ENCODE measurements at places on chromosomes 1 and 21.

DNA sequence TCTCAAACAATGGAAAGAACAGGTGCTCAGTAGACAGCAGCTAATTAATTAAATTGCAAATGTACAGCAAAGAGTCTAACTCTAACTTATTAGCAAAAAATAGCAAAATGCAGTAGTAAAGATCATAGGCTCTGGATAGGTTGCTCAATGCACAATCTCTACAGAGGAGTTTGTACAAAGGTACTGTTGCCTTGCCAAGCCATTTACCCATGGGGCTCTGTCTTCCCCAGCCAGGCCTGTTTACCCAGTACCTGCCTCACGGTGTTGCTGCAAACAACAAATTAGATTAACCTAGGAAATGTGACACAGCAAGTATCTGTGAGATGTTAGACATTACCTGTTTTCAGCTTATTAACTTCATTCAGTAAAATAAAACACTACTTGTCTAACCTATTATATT is 222.0 kb downstream of the DENND1B start:
- DNase-seq: no peak

- no peak for DNase-seq
These were observed 93.5 kb downstream of the AKT3 start for GRCh38 chr1:243756529-243756928.

GRCh38 chr1:188386161-188386560 is 1557.4 kb downstream of the PLA2G4A start:
- DNase-seq: no peak

DNA sequence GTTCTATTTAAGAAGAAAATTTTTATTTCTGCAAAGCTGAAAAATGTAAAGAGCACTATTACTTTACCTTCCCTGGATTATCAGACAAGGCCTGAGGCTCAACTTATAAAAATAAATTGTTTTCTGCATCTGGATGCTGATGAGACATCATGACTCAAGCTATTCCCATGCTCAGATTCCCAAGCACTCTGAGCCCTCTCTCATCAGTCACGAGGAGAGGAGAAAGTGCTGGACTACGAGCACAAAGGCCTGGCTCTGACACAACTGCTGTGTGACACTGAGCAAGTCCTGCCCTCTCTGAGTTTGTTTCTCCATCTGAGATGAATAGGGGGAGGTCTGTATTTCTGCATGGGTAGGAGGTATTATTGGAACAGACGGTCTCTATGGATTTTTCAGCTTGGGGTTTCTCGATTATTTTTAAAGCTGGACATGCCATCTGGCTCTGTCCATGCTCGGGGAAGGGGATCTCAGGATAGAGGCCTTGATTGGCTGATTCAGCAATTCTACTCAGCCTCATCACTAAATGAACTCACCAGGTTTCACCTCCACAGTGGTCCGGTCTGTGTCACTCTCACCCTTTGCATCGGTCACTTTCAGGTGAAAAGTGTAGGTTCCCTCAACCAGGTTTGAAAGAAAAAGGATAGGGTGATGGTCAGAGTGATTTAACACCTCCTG is 107.7 kb downstream of the KIAA0319L start:
- no peak for DNase-seq

DNA sequence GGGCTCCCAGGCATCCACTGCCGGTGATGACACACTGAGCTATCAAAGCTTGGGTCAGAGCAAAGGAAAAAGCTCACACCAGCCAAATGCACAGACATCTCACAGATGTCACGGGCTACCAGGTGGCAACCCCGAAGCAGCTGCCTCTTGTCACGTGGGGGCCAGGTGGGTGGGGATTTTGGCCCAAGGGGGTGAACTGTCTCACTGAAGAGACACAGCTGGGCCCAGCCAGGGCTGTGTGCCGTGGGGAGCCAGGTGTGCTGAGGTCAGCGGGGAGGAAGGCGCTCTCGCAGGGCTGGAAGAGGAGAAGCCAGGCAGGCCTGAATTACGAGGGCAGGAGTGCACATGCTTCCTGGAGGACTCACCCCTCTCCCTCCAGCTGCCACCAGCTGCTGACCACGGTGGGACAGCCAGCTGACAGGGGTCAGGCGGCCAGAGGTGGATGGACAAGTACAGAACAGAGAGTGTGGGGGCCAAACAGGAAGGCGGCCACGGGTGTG is 32.4 kb downstream of the KCNN3 start:
- DNase-seq: peak; percentile 42

- no peak for DNase-seq
These were observed 89.4 kb upstream of the GPR52 start for GRCh38 chr1:174358344-174358743.

GRCh38 chr1:111738436-111739193 is 580 bp downstream of the INKA2 start:
- DNase-seq: no peak

DNA sequence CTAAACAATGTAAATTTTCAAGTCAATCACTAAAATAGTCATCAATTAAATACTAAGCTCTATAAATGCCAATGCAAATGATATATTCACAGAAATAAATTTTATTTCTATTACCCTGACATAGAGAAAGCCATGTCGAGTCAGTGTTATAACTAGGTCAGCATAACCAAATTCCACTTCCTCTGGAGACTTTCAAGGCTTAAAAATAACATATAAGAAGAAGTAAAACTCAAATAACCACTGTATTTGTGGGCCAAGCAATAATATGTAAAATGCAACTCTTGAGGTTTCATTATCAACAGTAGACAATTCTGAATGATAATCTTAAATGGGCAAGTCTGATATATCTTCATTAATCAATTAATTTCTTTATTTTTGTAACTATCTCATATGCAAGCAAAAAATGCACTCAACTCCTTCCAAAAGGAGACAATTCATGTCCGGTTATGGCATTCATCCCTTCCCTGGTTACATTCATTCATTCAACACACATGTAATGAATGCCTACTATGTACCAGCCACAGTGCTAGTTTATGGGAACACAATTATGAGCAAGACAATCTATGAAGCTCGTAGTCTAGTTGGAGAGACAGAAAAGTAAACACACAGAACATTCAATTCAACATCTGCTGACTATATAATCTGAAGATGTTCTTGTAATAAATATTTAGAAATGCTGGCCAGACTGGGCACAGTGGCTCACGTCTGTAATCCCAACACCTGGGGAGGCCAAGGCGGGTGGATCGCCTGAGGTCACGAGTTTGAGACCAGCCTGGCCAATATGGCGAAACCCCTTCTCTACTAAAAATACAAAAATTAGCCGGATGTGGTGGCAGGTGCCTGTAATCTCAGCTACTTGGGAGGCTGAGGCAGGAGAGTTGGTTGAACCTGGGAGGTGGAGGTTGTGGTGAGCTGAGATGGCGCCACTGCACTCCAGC is 37.1 kb upstream of the CAP1 start:
- DNase-seq: no peak

DNA sequence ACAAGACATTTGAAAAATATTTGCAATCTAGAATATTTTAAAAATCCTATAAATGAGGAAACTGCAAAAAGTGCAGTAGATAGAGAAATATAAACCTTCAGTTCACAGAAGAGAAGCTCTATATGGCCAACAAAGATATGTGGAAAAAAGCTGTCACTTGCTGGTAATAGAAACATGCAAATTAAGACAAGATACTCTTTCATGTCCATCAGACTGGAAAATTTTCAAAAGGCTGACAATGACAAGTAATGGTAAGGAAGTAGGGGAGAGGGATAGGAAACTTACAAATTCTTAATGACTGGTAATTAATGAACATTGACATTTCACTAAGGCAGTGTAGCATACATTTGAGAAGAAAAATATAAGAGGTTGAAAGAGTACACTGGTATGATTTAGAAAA is 147.9 kb downstream of the MRPL39 start:
- no peak for DNase-seq

DNA sequence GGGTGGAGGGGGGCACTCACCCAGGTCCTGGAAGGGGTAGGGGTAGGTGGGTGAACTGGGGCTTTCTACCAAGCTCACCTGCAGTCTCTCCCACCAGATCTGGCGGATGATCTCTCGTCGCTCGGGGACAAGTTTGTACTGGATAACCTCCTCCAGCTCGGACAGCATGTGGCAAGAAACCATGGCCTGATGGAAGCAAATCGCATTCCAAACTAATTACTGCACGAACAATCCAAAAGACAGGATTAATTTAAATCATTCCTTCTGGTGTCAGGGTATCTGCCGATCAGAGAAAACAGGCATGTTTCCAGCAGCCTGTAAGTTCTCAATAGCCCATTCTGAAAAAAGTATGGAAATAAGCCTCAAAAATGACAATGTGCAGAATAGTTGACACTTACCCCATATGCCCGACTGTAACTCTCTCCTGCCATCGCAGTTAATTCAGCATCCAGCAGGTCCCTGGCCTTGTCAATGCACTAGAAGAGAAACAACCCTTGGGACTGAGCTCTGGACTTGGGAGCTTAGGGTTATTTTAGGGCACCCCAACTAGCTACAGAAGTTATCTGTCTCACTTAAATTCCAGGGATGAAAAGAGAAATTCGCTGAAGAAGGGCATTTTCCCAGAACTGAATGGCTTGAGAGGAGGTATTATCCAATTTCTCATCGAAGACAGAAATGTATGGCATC is 44.4 kb upstream of the ANGPTL7 start:
- no peak for DNase-seq

DNA sequence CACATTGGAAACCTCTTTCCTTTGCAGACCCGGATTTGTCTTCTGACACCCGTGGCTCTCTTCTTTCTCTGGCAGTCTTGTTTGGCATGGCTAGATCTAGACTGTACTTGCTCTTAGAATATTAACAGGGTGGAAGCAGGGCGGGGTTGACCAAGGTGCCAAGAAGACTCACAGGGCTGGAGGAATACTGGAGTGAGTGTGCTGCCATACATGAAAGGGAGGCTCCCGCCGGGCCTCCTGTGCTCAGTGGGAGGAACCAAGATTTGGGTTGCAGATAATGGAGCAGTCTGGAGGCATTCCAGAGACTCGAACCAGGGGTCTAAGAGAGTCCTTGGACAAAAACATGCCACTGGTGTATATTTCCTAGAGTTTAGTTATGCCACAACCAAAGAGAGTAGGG is 27.6 kb upstream of the SNX27 start:
- no peak for DNase-seq

DNA sequence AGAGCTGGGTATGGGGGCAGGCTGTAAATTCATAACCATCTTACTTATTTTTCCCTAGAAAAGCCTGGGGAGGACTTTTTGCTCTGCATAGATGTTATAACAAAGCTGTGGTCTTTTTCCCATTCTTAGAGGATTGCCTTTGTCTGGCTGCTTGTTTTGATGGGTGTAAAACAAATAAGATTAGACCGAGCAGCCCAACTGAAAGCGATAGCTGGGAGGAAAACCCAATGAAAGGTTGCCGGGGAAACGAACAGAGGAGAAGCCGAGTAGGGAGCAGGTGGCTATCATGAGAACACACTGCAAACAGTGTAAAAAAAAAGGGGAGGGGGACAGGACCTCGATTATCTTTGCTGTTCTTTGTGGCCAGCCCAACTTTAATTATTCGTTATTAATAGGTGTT is 1.9 kb downstream of the ELAVL4 start:
- peak; percentile 81 for DNase-seq

GRCh38 chr1:185559151-185559550 is 175.0 kb upstream of the HMCN1 start:
- DNase-seq: no peak

GRCh38 chr1:159921251-159921650 is 4.1 kb downstream of the TAGLN2 start:
- DNase-seq: no peak

DNA sequence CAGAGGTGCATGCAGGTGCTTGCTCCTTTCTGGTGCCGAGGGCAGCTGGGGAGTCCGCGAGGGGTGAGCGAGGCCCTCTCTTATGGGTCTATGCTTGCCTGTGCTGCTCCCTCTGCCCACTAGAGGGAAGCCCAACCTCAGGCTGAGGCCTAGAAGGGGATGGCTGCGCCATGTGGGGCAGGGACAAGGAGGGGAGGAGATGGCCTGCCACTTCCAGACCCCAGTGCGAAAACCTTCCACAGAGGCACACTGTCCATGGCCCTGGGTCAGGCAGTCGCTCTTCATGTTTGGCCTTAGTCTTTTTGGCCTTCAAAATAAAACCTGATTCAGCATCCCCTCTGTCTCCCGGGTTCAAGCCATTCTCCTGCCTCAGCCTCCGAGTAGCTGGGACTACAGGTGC is 14.0 kb downstream of the RHBG start:
- peak; percentile 29 for DNase-seq

DNA sequence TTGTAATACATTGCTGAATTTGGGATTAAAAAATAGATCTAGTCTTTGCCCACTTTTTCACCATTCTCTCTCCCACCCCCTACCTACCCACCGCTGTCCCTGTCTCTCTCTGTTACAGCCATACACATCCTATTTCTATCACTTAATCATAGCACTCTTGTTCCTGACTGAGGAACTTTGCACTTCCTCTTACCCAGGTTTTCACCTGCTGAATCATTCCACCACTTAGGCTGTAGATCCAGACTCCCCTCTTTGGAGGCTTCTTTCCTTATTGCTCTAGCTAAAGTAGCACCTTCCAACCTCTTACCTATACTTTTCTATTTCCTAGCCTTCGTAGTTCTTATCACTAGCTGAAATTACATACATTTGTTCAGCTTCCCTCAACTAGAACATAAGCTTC is 59.6 kb downstream of the ATP6V1G3 start:
- DNase-seq: no peak

DNA sequence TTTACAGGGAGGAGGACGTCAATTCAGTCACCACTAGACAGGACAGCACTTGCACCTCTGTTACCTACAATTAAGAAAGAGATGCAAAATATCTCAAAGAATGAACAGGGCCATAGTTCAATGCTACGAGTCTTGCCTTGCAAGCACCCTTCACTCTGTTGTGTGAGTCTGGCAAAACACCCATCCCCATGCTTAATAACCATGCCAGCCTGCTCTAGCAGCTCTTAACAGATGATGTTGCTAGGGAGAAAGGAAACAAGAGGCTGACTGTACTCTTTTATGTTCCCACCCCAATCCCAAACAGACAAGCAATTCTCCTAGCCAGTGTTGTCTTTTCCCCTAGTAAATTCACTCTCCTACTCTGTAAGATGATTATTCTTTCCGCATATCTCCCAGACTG is 5.3 kb downstream of the CBR1 start:
- DNase-seq: no peak

DNA sequence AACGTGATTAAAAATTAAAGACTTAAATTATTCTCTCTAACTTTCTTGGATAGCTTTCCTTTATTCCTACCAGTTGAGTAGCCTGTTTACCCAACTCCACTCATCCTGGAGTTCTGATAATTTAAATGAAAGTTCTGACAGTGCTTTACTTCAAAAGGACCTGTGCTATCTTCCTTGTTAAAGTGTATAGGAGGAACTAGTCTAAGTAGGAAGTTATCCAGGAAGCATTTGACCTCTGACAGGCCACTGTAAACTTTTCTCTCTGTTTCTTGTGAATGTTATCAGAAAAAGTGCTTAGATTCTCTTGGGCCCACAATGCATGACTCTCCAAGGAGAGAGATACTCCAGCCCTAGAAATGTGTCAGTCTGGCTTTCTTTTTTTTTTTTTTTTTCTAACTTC is 9.2 kb downstream of the UAP1 start:
- DNase-seq: no peak

- no peak for DNase-seq
These were observed 7.0 kb upstream of the PLEKHA6 start for GRCh38 chr1:204366759-204367158.

DNA sequence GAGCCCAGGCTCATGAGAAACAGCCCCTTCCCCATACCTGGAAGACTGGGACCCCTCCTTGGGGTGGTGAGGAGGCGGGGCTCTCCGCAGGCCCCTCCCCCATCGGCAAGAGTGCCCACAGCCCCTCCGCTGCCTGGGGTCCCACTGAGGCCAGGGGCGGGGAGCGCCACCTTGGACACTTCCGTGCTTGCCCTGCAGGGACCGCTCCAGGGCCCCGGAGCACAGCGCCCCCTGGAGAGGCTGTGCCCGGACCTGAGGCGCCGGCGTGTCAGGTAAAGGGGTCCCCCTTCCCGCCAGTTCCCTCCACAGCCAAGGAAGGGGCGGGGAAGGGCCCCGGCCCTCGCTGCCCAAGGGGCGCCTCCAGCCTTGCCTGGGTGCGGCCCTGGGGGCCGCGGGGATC is 21.5 kb downstream of the INAVA start:
- no peak for DNase-seq
